ENCODE measurements at places on chromosomes 2 and 18.

DNA sequence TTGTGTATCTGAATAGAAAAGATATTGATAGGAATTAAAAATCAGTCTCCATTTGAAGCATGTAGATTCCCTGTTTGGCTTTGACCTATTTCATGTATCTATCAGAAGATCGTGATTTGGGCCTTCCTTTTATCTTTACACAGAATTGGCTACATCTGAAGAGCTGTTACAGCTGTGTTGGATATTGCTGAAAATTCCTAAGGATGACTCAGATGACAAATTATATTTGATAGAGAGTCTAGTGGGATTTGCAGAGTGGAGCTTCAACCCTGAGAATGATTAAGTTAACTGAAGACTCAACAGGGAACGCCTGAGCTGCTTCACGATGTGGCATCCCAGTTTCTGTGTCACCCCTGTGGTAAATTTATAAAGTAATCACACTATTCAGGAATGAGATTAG is 4.9 kb upstream of the COL3A1 start:
- no peak for DNase-seq

DNA sequence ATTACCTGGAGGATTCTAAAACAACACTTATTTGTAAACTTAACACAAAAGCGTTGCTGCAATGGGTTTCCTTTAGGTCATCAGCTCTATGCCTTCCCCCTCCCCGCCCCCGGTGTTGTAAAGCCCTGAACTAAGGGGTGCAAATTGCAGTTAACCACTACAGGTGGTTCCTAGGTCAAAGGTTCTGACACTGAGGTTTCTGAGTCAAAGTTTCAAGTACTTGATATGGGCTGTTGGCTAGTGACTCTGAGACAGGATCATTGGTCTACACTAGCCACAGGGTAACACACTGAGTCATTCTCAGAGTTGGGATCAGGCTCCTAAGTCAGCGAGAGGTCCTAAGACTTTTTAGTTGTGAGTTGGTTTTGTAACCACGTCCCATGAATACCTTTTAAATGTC is 15.4 kb downstream of the IL1B start:
- no peak for DNase-seq

GRCh38 chr2:3212984-3213383 is 164.6 kb downstream of the EIPR1 start:
- DNase-seq, result no peak

GRCh38 chr2:212923393-212923792 is 228.0 kb downstream of the IKZF2 start:
- DNase-seq, result no peak

- no peak for DNase-seq
Observed at GRCh38 chr2:145288650-145289496, 769.0 kb upstream of the ZEB2 start.

- DNase-seq, result no peak
Observed at GRCh38 chr2:224749136-224749535, 33.0 kb upstream of the CCDC195 start.

- no peak for DNase-seq
Observed at GRCh38 chr2:171482308-171482707, 40.0 kb upstream of the CYBRD1 start.

- peak; percentile 50 for DNase-seq
Observed at GRCh38 chr2:229780856-229781773, 66.8 kb upstream of the DNER start.

DNA sequence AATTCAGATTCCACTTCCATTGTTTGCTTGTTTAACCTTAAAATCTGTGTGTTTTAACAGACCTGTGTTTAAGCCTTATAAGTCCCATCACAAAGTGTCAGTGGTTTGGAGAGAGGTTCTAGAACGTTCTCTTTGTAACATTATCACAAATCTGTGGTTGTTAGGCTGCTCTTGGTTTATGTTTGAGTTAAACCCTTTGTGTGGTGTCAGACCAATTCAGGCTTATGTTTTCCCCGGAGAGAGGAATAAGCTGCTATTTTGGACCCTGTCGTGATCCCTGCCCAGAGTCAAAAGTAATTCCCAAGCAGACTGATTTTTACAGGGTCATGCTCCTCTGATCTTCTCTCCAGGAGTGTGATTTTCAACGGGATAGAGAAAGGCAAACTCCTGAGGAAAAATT is 43.8 kb upstream of the LTBP1 start:
- DNase-seq, result no peak

GRCh38 chr18:22018366-22018765 is 151.0 kb upstream of the GATA6 start:
- no peak for DNase-seq

DNA sequence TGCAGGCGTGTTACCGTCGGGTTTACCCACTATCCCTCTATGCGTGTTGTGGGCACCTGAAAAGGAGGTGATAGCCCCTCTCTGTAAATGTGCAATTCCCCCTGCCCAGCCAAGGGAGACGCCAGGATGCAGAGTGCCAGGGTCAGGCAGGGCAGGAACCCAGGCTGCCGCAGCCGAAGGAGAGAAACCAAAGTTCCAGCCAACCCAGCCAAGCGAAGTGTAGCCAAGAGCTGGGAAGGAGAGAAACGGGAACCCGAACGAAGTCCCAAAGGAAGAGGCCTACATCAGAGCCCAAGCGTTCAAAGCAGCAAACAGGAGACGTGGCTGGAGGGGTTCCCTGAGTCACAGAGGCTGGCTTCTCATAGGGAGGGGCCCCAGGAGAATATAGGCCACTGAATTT is 24.2 kb upstream of the SPR start:
- no peak for DNase-seq

- no peak for DNase-seq
Observed at GRCh38 chr2:64675860-64676259, 22.1 kb upstream of the SERTAD2 start.

DNA sequence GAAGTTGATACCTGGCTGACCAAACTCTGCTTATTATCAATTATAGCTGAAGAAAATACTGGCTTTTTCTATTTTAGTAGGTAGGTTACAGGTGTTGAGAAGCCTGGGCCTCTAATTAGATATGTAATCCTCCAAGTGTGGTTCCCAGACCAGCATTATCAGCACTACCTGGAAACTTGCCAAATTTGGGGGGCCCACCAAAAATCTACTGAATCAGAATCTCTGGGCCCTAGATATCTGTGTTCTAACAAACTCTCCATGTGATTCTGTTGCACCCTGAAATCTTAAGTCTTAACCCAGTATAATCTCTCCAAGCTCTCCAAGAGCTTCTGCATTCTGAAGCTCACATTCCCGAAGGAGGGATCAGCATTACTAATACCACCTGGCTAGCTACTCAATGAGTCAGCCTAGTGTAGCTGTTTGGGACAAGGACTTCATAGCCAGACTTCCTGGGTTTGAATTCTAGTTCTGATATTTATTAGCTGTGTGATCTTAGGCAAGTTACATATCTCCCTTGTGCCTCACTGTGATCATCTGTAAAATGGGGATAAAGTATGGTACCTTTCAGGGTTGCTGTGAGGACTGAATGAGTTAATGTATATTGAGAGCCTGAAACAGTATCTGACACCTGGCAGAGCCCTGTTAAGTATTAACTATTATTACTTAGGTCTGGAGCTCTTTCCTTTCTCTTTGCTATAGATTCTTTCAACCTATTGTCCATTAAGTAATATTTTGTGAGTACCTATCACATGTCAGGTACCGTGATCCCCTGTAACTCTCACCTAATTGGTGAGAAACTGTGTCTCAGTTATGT is 94.1 kb upstream of the CD302 start:
- no peak for DNase-seq

GRCh38 chr2:31541853-31542252 is 38.9 kb downstream of the SRD5A2 start:
- DNase-seq, result no peak

- DNase-seq, result no peak
Observed at GRCh38 chr2:28539118-28539541, 43.3 kb downstream of the PLB1 start.

DNA sequence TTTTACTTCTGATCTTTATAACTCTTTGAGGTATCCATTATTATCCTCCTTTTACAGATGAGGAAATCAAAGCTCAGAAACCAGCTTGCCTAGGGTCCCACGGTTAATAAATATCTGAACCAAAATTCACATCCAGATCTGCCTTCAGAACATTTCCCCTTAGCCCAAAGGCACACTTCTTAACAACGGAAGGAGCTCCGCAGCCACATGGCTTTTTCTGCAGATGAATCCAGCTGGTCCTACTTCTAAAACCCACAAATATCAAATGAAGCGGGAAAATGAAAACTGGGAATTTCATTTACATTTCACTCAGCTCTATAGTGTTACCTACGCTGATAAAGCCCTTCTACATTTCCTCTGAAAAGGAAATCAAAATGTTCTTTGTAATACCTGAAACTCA is 357.0 kb upstream of the ID2 start:
- DNase-seq, result no peak

- no peak for DNase-seq
Observed at GRCh38 chr18:74194691-74195090, 46.4 kb downstream of the TIMM21 start.

DNA sequence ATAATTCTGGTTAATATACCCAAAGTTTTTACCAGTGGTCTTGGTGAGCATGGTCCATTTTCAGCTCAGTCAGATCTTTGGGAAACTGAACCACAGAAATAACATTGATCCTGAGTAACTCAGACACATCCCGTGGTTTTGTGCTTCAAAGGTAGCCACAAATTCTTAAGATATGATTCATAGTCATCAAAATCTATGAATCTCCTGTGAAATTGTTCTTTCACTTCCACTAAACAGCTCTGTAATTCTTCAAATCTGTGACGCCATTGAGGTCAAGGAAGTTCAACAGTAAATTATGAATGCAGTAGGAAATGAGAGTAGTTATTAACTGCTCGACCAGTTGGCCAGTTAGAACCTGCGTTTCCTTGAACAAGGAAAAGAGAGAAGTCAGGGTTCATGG is 147.3 kb downstream of the IRS1 start:
- no peak for DNase-seq

DNA sequence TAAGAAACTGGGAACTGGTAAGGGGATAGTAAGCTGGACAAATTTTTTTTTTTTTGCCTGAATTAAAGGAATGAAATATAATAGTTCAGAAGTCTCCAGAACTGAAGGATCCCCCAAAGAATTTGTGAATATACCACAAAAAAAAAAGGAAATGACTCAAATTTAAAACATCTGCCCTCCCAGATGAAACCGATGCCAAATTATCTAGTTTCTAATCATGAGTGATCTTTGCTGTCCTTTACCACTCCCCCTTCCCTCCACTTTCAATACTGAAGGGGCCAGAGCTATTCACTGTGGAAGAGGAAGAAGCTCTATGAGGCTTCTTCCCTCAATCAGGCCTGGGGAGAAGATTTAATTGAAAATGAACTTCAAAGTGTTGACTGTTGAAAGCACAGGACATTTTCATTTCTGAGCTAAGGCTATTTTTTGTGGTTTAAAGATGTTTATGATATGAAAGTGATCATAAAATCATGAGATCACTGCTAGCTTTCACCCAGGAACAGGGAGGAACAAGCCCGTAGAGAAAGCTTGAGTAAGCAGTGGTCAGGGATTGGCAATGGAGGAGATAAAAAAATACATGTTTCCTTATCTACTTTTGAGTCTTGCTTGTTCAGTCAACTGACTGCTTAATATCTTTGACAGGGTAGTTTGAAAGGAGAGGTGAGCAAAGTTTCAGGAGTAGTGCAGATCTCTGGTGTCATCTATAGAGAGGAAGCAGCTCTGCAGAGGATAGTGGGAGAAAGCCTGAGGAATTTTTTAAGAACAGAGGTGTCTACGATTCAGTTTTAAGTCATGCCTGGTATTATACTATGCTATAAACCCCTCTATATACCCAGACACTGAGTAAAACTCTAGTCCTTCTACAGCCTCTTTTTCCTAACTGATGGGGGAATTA is 409.5 kb upstream of the FIGN start:
- DNase-seq, result no peak

GRCh38 chr2:387980-388421 is 100.1 kb upstream of the ALKAL2 start:
- no peak for DNase-seq

DNA sequence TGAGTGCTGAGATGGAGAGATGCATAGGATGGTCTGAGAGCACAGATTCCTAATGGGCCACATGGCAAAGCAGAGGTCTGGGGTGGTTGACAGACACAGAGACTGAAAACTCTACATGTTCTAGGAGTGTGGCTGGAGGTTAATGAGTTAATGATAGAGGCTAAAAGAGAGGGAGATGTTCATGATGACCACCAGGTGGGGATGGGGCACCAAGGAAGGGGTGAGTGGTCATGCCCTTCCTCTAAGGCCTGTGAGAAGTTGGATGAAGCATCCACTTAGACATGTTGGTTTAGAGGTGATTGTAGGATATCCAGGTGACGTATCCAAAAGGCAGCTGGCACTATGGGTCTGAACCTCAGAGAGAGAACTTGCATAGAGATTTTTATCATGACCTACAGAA is 102.1 kb downstream of the LRP2 start:
- DNase-seq, result no peak

All from CD4-positive, alpha-beta T cell treated with Interleukin-17A for 1 hour (primary cell).